ENCODE measurements at places on chromosomes 7 and 10. TPM values are rescaled to one million over a fixed set of nuclear protein-coding genes. Genes with fewer than 3 reads are reported as not detected.
A peak's percentile ranks its signal among the peaks of the same experiment; 100 is the strongest.

DNA sequence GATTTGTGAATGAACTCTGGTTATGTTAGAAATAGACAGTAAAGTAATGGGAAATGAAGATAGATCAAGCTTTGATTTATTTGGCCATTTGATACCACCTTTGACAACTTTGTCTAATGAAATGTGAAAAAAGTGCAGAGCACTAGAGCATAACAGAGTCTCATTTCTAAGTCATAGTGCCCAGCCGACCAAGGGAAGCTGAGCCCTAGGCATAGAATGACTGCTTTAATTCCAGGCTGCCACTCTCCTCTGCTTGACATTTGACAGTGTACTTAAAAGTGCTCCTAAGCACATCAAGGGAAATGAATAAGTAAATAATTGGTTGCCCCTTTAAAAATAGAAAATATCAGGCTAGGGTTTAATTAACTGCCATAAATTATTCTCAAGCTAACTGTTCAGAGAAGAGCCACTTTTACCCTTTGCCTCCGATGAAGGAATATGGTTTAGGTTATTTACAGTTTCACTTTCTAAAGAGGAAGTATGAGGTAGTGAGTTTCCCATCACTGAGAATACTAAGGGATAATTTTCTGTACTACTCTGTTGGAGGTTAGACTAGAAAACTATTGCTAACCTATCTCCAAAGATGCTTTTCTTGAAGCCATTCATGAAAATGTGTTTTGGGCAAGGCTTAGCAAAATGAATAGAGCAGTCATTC, 591.6 kb downstream of the REEP3 start:
- no peak for DNase-seq

The KIAA1217 gene
- not detected for polyA plus RNA-seq

The HOXA7 gene
- not detected for polyA plus RNA-seq

DNA sequence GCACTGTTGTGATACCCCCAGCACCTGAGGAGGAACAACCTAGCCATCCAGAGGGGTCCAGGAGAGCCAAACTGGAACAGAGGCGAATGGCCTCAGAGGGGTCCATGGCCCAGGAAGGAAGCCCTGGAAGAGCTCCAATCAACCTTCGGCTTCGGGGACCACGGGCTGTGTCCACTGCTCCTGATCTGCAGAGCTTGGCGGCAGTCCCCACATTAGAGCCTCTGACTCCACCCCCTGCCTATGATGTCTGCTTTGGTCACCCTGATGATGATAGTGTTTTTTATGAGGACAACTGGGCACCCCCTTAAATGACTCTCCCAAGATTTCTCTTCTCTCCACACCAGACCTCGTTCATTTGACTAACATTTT, 1.6 kb upstream of the CASP2 start:
- DNase-seq = no peak

DNA sequence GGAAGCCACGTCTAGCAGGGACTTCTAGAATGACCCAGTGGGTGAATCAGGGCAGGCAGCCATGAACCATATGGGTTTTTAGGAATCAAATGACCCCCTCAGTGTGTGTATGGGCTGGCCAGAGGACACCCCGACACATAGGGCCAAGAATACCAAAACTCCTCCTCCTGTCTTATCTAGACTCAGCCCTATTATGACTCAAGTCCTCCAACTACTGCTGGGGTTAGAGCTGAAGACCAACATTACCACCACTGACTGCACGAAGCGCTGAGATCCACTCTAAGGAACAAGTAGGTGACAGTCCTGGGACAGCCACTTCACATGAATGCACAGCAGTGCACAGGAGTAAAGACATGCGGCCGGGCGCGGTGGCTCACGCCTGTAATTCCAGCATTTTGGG, 11.5 kb upstream of the SVOPL start:
- no peak for DNase-seq

DNA sequence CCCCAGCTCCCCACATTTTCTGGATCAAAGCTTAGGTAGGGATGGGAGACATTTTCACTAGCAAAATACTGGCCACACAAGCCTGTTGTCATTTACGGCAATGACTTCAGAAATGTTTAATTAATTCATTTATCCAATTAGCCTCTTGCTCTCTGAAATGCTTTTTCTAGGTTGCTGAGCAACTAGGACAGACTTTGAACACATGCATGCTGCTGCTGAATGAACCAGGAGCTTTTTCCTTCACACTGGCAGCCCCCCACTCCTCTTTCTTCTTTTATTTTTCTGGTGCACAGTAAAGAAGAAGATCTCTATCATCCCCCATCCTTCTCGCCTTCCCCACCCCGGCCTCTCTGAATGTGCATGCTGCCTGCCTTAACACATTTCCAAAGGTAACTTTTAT, 22.5 kb downstream of the SORCS3 start:
- no peak for DNase-seq

The BNIP3 gene
- 38.9 TPM for polyA plus RNA-seq

DNA sequence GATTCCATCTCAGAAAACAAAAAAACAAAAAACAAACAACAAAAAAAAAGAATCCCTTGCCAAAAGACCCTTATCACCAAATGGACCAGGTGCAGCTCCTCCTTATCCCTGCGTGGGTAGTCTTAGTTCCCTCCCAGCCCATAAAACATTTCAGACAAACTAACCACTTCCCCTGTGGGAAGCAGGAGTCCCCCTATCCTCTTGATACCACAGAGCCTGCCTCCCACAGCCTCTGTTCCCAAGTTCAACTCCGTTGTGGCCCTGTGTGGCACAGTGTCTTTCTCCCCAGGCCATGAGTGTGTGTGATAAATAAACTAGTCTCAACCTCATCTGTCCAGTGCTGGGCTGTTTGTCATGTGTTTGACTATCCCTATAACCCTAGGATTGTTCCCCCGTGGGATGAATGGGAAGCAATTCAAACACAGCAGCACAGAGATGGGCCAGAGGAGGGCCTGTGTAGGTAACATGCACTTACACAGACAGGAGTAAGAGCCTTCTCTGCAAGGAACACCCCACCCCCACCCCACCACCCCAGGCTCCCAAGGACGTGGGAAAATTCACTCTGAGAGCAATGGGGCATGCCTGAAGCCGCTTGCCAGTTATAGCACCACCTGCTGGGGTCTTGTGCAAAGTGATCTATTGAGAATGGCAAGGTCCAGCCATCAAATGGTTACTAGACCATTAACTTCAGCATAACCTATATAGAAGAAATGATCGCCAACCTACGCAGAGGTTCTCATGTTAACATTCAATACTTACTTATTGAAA, 147.1 kb upstream of the GHITM start:
- no peak for DNase-seq

DNA sequence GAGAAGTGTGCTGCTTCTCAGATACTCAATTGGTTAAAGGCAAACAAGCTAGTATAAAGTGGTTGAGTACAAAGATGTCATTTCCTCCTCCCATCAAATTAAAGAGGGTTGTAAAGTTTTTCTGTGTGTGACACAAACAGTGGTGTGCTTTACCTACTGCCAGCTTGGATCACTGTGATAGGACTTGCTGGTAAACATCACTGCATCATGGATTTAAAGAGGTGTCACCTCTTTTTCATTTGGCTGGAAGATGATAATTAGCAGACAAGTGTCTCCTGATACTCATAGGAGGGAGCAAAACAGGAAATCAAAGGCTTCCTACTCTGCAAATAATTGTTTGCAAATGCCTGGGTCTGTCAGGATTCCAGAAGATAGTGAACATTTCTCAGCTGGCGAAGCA, 200.5 kb downstream of the MDFIC start:
- DNase-seq = no peak

DNA sequence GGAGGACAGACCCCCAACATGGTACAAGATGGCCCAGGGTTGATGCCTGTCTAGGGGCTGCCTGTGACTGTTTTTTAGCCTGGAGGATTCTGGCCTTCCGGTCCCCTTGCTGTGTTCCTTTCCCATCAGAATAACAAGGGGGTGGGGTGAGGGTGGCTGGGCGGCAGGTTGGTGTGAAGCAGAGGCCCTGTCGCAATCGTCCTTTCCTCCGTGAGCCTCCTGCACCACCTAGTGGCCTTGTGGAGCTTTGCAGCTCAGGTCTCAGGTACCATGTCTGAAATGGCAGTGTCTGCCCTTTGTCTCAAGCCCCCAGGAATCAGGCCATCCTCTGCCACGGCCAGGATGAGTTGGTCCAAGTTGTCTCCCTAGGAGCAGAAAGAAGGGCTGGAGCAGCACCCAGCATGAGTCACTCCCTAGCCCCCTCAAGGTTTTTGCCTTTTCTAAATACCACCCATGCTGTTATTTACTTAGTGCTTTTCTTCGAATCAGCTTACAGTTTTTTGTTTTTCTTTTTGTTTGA, 24.2 kb downstream of the TACR2 start:
- peak; percentile 76 for DNase-seq

GRCh38 chr10:89163265-89163995, 43.7 kb downstream of the CH25H start:
- peak; percentile 53 for DNase-seq

DNA sequence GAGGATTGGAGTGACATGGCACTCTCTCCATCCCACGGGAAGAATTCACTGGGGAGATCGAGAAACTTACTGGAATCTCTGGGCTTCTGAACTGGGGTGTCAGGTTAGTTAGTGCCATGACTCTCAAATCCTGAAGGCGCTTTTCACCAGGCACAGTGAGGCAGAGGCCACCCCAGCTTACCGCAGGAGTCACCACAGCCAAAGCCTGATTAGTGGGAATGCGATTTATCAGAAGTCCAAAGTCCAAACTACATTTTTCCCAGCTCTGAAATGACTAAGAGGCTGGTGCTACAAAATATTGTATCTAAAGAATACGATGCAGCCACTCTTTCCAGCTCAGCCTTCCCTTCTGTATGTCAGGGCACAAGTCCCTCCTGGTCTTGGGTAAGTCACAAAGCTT, 334.8 kb upstream of the SHH start:
- no peak for DNase-seq

The PDLIM1 gene
- polyA plus RNA-seq = 0.48 TPM

GRCh38 chr7:42628054-42628453, 283.8 kb downstream of the C7orf25 start:
- no peak for DNase-seq

The FAM25A gene
- not detected for polyA plus RNA-seq

DNA sequence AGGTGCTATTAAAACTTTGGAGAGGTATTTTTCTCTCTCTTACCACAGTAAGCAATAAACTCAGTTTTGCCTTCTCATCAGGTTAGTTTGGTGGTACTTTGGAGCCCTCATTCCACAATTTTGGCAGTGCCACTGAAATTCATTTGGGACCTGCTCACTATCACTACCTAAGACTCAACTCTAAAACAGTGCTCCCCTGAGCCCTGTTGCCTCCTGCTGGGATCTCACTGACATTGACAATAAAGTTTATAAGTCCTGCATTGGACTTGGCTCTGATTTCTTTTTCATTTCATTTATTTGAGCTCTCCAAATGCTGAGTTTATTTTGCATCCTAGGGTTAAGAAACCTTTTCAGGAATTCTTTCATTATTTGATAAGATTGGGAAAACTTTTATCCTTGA, 130.8 kb upstream of the HPS1 start:
- no peak for DNase-seq

The TES gene
- 177 TPM for polyA plus RNA-seq

The GHRHR gene
- not detected for polyA plus RNA-seq

- no peak for DNase-seq
These were observed 25.9 kb downstream of the HTRA1 start for GRCh38 chr10:122487174-122487765.

The MLXIPL gene
- not detected for polyA plus RNA-seq

The ASB13 gene
- polyA plus RNA-seq = 23.1 TPM

- DNase-seq = no peak
These were observed 9.1 kb downstream of the MDFIC start for GRCh38 chr7:114930829-114931655.

- DNase-seq = no peak
These were observed 744 bp upstream of the BICC1 start for GRCh38 chr10:58511765-58512490.

DNA sequence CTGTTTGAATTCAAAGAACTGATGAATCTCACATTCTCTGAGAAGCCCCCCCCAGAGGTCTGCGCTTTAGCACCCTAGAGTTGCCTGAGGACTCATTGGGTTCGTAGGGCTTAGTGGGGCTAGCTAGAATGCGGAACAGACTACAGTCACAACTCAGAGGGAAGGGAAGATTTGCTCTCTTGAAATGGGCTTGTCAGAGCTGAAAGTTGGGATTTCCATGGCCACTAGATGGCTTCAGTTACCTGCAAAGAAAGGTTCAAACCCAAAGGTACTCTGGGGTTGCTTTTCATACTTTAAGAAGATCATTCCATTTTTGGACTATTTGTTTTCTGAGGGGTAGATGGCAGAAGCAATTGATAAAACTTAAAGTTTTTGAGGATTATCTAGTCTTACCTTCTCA, 205.0 kb downstream of the BBS9 start:
- no peak for DNase-seq

DNA sequence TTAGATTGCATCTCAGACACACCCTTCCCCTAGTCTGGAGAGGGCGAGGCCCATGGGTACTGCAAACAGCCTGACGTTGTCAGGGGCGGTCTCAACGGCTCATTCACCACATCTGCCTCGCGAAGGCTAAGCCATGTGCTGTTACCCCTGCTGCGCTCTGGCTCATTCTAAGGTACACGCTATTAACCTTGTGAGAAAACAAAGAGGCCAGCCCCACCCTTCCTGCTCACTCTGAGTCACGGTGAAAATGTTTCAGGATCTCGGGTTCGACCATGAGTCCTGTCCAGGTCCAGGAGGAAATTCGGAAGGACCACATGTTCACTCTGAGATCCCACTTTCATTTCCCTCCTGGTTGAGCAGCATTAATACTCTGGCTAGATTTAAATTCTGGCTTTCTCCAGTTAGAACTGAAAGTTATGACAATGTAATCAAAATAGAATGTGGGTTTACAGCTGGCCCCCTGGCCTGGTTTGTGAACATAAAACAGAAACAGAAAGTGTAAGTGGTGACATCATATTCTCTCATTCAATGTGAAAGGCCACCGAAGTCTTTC, 55.2 kb downstream of the EGFR start:
- DNase-seq = no peak

GRCh38 chr7:41967156-41967555, 264.3 kb upstream of the INHBA start:
- DNase-seq = no peak

The SLC13A4 gene
- polyA plus RNA-seq = 0.25 TPM

- DNase-seq = no peak
These were observed 8.9 kb downstream of the LCOR start for GRCh38 chr10:96840841-96841518.

GRCh38 chr10:33733058-33733457, 398.6 kb upstream of the NRP1 start:
- no peak for DNase-seq

DNA sequence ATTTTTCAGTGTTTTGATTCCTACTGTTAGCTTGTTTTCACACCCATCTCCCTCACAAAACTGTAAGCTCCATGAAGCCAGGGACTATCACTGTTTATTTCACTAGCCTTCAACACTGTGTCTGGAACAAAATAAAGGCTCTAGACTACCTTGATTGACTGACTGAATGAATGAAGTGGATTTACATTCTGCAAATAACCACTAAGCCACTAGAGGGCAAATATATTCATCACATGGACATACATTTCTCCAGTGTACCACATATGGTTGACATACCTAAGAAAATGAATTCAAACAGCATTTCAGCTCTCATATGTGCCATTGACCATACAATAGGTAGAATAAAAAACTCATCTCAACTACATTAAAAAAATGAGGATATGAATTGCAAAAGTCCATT, 185.9 kb downstream of the RAB11FIP2 start:
- DNase-seq = no peak
